ENCODE measurements at places on chromosomes 7 and 10. TPM values are rescaled to one million over a fixed set of nuclear protein-coding genes. Genes with fewer than 3 reads are reported as not detected.

DNA sequence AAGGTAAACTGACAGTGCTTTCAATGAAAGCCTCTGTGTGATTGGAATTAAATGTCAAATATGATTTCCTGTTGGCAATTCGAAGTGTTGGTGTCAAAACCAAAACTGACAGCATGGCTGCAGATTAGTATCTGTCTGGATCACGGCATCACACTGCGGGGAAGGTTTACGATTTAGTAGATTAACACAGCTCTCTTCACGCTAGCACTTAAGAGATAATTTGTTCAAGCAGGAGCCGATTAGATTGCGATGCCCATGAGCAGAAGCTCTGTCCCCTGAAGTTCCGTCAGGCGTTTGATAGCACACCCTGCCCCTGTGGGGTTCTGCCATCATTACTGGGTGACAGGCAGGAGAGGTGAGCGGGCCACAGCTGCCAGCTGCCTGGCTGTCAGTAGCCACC lies 279.5 kb upstream of the AUTS2 start:
- no peak for DNase-seq

C10orf105 gene
- not detected for total RNA-seq

GRCh38 chr7:4556868-4557793 lies 125.0 kb upstream of the FOXK1 start:
- DNase-seq, result no peak

GRCh38 chr7:27835376-27835775 lies 95.4 kb downstream of the TAX1BP1 start:
- no peak for DNase-seq

SP8 gene
- not detected for total RNA-seq

All from mucosa of descending colon (tissue), 3 donors.